ENCODE measurements at places on chromosomes 3 and 15. TPM values are rescaled to one million over a fixed set of nuclear protein-coding genes. Genes with fewer than 3 reads are reported as not detected.

ISLR gene
- 15.1 TPM for total RNA-seq

SLC28A2 gene
- not detected for total RNA-seq

SNAPC5 gene
- 29.6 TPM for total RNA-seq

DNA sequence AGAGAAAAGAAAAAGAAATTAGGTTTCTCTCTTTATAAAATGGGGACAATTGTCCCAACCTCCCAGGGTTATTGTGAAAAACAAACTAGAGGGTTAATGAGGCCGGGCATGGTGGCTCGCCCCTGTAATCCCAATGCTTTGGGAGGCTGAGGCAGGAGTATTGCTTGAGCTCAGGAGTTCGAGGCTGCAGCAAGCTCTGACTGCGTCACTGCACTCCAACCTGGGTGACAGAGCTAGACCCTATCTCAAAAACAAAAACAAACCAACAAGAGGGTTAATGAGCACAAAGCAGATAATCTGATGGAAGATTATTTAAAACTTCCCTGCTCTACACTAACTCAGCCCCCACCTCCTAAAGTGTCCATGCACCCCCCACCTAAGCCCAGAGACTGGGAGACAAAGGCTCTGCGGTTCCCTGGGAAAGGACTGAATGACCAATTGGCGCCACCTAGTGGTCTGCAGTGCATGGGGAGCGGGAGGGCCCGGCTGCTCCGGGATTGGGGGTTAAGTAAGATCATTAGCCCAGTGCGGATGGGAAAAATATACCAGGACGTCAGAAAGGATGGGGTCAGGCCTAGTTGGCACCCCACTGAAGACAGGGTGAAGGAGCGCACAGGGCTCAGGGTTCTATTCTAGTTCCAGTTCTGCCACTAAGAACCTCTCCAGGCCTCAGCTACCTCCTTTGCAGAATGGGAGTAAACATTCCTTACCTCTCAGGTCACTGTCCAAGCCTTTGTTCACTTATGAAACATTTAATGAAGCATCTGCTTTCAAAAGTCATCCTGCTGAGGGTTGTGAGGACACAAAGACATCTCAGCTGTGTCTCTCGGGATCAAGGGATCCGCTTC is 15.6 kb downstream of the PIF1 start:
- peak; percentile 90 for DNase-seq

GRCh38 chr3:136194409-136195257 is 1.5 kb downstream of the MSL2 start:
- peak; percentile 46 for DNase-seq

ITIH1 gene
- not detected for total RNA-seq

PRICKLE2 gene
- 1.7 TPM for total RNA-seq

ACKR2 gene
- not detected for total RNA-seq

GRCh38 chr15:75362642-75363249 is 5.7 kb downstream of the MAN2C1 start:
- DNase-seq, result peak; percentile 70

SERINC4 gene
- total RNA-seq, result 0.38 TPM

CD80 gene
- total RNA-seq, result not detected

PCLAF gene
- total RNA-seq, result 46.4 TPM

GRCh38 chr15:60520013-60520824 is 41.3 kb upstream of the ICE2 start:
- no peak for DNase-seq

DNA sequence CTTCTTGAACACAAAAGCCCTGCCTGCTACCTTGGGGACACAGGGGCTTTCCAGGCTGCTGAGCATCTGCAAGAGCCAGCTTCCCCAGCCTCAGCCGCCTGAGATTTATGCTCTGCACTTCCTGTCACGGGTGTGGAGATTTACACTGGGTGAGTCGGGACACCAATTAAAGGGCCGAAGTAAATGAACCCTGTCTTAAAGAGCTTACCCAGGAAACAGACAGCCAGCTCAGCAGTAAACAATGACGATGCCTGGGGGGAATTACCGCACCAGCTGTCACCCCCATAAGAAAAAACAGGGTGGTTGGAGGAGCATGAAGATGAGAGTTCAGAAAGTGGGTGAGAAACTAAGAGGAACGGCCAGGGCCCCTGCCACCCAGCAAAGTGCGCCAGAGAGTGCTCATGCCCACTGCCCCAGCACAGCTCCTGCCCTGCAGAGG is 37.5 kb upstream of the IQSEC1 start:
- no peak for DNase-seq

AMIGO3 gene
- total RNA-seq, result 5.8 TPM

GRCh38 chr3:49609815-49610214 is 55.5 kb downstream of the BSN start:
- no peak for DNase-seq

USP50 gene
- not detected for total RNA-seq

CLDN18 gene
- not detected for total RNA-seq

DNA sequence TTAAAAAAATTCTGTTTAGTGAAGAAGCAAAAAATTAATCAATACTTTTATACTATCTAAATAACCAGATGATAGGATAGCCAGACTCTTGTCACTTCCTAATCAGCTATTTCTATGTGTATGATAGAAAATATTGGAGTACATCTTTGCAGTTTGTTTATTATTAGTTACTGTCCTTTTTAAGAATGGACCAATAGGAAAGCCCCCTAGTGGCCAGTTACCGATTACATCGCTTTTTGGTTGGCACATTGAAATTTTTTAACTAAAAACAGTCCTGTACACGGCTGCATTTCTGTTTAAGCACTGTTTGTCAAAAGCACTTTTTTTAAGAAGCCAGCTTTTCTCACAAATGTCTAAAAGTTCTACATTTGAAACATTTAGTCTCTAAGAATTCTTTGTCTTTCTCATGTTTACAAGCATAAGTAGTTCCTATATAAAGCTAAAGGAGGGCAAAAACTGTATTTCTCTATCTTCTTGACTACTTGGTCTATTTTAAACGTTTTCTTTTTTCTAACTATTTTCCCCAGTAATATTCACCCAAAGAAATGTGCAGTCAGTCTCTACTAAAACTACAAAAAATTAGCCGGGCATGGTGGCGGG is 253.2 kb upstream of the LRTM1 start:
- DNase-seq, result peak; percentile 19

DNA sequence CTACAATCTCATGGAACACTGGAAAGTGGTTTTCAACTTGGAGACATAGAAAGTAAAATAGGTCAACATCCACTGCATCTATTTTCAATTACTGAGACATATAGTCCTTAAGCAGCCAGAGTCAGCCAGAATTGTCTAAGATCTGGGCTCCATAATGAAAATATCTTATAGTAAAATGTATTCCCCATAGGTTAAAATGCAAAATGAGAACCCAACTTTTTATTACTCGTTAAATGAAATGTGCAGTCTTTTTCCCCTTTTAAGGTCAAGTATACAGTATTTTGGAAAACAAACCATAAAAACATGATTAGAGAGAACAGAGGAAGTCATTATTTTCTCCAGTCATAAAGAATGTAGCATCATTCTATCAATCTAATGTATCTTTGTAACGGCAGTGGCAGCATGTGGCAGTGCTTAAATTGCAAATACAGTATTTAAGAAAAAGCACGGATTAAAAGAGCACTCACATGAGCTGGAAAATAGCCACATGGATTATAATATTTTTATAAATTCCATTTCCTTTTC is 64.4 kb upstream of the CPB1 start:
- DNase-seq, result no peak

DNA sequence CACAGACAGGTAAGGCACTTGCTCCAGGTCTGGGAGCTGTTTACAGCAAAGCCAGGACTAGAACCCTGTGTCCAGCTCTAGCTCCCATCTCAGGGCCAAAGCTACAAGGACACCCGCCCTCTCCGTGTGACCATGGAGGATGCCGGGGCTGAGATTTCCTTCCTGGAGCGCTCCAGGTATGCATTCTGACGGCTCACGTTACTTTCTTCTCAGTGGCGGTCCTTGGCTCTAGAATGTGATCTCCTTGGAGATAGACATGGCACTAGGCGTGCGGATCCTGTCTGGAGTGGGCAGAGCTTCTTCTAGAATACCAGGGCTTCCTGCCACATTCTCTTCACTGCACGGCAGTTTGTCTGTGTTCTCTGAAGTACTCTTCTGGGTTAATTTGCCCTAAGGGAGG is 185.7 kb downstream of the OPA1 start:
- DNase-seq, result no peak

- no peak for DNase-seq
Observed at GRCh38 chr3:116340680-116341216, 104.5 kb downstream of the LSAMP start.

SYNPR gene
- 0.24 TPM for total RNA-seq

RLBP1 gene
- not detected for total RNA-seq

- no peak for DNase-seq
Observed at GRCh38 chr3:115549071-115549470, 74.2 kb upstream of the GAP43 start.

GRCh38 chr15:95359966-95360365 is 970.5 kb upstream of the NR2F2 start:
- DNase-seq, result no peak

GRCh38 chr15:41010345-41010744 is 57.1 kb downstream of the CHAC1 start:
- DNase-seq, result no peak

DNA sequence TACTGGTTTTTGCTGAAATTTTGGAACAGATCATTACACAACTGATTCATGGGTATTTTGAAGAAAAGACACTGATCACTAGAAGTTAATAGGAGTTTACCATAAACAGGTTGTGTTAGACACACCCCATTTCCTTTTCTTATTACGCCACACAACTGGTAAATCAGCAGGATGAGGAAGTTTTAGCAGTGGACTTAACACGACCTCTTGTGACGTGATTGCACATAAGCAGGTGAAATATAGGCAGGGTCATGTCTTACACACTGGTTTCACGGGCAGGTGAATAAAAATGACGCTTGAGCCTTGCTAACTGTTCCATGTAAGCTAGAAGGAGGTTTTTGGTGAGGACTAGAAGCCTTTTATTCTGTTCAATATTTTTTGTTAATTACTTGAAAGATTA is 27.1 kb upstream of the TPRG1 start:
- no peak for DNase-seq

- no peak for DNase-seq
Observed at GRCh38 chr15:51087513-51087912, 7.2 kb downstream of the TNFAIP8L3 start.

GOLGA8J gene
- not detected for total RNA-seq

MYL3 gene
- total RNA-seq, result 3.0 TPM

DNA sequence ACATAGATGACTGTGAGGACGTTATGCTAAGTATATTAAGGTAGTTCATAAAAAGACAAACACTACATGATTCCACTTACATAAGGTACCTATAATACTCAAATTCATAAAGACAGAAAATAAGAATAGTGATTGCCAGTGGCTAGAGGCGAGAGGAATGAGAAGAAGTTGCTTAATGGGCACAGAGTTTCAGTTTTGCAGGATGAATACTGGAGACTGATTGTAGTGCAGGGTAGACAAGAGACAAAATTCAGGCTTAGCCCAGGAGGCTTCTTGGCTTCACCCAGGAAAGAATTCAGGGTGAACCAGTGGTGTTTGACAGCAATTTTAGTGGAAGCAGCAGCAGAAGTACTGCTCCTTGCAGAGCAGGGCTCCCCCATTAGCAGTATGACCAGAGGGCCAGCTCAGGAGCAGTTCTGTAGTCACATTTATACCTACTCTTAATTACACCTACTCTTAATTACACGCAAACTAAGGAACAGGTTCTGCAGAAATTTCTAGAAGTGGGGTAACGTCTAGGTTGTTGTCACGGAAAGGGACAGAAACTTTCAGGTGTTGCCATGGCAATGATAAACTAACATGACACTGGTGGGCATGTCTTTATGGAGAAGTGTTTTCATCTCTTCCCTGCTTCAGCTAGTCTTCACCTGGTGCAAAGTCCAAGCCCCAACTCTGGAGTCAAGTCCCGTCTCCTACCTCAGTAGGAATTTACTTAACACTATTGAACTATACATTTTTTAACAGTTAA is 55.2 kb downstream of the TBL1XR1 start:
- no peak for DNase-seq

DNA sequence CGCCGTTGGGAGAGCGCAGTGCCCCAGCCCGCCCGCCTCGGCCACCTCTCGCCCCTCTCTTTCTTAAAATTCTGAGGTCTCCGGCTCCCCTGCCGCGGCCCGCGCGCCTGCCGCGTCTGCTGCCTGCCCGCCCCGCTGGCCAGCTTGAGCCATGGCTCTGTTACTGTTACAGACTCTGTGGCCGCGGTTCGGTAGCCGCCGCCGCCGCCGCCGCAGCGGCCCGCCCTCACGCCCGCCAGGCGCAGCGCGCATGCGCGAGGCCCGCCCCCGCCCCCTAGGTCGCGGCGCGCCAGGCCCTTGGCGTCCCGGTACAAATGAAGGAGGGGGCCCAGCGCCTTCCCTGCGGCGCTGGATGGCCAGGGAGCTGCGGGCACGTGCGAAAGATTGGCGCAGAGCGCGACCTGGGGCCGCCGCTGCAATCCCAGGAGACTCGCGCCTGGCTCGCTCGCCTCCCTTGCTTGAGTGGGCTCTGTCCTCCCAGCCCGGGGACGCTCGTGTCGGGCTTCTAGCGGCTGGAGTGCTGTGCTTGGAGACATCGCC is at the start of gene ONECUT1:
Gene ONECUT1, minus strand, starts transcription at position 168 of the 540 bp plus-strand sequence. CDS start 452 bp downstream, outside the sequence.
- DNase-seq, result peak; percentile 96

GRCh38 chr3:41111011-41111410 is 88.3 kb upstream of the CTNNB1 start:
- no peak for DNase-seq

CNTN3 gene
- total RNA-seq, result 0.14 TPM

GRCh38 chr15:63381301-63382204 is at the start of gene CA12:
TSS of gene CA12 (minus strand) at chr15:63381846. CDS start at chr15:63381720, 126 bp downstream.
- peak; percentile 83 for DNase-seq

DNA sequence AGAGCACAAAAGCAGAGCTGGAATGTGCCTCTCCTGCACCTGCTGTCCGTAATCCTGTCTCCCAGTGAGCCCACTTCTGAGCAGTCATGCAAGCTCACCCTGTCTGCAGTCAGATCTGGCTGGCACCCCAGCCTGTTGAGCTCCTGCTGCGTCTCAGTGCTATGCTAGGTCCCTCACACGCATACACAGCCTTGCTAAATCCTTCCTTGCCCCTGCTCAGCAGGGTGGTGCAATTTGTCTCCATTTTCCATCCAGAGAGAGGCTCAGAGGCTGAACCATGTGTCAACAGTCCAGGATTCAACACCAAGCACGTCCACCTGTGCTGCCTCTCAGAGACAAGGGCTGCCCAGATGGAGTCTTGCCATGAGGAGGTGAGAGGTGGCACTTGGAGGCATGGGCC is 11.0 kb downstream of the POMGNT2 start:
- no peak for DNase-seq

CELSR3 gene
- 18.7 TPM for total RNA-seq

- peak; percentile 89 for DNase-seq
Observed at GRCh38 chr15:77034695-77035489, 36.0 kb downstream of the TSPAN3 start.

GRCh38 chr3:170622369-170623159 is 36.7 kb upstream of the SLC7A14 start:
- no peak for DNase-seq

- no peak for DNase-seq
Observed at GRCh38 chr3:123949641-123950040, 11.4 kb downstream of the CCDC14 start.

GRCh38 chr15:31516440-31516839 is 189.8 kb downstream of the KLF13 start:
- no peak for DNase-seq

GRCh38 chr15:62125773-62126172 is 39.3 kb downstream of the C2CD4B start:
- no peak for DNase-seq

Measured in H7 (cell line).